ENCODE measurements at places on chromosomes 1 and 21.
A peak's percentile ranks its signal among the peaks of the same experiment; 100 is the strongest.

DNA sequence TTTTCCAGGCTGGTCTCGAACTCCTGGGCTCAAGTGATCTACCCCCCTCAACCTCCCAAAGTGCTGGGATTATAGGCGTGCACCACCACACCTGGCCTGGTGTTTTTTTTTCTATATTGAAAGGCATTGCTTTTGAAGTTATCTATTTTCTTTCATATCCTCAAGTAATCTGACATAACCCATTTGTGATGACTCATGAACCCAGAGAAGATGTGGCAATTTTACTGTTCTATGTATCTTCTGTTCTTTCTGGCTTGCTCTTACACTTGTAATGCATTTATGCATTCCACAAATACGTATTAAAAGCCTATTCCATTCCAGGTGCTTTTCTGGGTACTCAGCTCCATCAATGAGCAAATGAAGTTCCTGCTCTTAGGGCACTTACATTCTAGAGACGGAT is 29.9 kb upstream of the ERRFI1 start:
- DNase-seq = no peak

- DNase-seq = no peak
Measured at GRCh38 chr1:190904091-190904695, 426.5 kb upstream of the BRINP3 start.

DNA sequence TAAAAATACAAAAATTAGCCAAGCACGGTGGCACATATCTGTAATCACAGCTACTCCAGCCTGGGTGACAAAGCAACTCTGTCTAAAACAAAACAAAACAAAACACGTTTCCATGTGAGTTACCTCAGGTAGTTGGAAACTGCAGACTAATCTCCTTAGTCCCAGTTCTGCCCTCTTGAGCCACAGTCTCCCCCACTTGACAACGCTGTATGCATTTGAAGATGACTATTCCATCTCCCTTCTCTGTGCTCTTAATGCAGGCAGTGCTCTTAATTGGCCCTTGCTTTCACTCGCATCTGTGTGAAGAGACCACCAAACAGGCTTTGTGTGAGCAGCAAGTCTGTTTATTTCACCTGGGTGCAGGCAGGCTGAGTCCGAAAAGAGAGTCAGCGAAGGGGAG is 19.6 kb upstream of the DHCR24 start:
- no peak for DNase-seq

- no peak for DNase-seq
Measured at GRCh38 chr1:21313203-21313885, 23.1 kb upstream of the ECE1 start.

DNA sequence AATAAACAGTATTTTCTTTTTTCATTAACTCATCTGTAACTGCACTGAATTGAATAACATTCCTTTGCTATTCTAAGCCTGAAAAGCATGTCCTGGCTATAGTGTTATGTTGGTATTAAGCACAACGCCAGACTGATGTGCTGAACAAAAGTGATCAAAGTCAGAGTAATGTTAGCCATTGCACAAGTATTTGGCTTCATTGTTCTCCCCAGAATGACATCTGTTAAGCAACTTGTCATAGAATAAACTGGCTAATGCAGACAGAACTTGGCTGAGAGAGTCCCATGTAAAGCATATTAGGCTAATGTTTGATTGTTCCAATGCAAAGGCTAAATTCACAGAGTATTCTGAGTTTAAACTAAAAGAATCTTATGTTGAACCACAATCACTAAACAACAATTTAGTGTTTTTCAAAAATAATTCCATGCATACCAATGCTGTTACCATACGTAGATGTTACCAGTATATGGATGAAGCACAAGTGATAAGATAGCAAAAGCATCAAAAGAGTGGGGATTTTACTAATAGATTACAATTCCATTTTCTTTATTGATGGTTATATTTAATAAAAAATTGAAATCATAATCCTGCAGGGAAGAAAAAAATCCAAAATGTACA is 235.3 kb upstream of the DMRTA2 start:
- DNase-seq = no peak

- DNase-seq = no peak
Measured at GRCh38 chr1:167065471-167065870, 24.7 kb downstream of the GPA33 start.

DNA sequence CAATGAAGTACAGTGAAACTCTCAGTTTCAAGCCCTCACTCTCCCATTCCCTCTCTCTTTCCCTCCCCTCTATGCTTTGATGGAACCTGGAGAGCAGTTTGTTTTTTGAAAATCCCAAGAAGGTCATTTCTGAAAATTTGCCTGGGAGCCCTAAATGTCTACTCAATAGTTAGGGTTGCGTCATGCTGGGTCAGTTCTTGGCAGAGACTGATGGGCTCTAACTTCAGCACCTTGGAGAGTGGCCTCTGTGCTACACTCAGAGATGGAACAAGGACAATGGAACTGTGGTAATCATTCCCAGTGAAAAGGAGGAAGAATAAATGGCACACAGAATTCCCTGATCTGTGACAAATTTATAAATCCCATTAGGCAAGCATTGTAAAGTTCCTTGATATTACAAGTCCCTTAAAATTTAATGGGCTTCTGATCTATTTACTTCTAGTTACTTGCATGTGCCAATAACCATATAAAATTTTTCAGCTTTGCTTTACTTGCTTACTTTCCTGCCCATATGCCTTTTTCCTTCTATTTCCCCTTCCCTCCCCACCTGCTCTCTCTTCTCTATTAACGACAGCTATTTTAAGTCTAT is 182.9 kb upstream of the KCND3 start:
- no peak for DNase-seq

- no peak for DNase-seq
Measured at GRCh38 chr1:55339681-55340080, 124.5 kb upstream of the USP24 start.

- no peak for DNase-seq
Measured at GRCh38 chr1:18645747-18646090, 15.1 kb downstream of the PAX7 start.

DNA sequence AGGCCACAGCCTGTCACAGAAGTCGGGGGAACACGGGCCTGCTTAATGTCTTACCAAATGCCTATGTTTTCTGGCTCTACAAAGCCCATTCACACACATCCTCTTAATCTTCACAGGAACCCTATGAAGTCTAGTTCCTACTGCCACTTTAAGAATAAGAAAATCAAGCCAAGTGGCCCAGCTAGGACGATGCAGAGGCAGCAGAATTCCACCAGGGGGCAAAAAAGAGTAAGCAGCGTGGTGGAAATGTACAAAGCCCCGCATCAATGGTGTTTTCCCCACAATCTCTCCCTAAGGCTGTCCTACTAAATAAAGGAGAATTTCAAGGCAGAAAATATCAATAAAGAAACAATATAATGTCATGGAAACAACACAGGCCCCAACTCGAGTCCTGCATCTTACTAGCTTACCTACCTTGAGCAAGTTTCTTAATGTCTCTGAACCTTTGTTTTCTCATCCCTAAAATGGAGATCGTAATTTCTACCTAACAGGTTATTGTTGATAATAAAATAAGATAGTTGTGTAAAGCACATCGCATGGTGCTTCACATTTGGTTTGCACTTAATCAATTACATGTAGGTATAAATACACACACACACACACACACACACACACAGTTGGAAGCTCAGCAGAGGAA is 21.4 kb downstream of the SEC16B start:
- peak; percentile 13 for DNase-seq

- DNase-seq = no peak
Measured at GRCh38 chr1:159318784-159319551, 16.8 kb downstream of the FCER1A start.

- no peak for DNase-seq
Measured at GRCh38 chr1:71828431-71829012, 453.8 kb downstream of the NEGR1 start.

DNA sequence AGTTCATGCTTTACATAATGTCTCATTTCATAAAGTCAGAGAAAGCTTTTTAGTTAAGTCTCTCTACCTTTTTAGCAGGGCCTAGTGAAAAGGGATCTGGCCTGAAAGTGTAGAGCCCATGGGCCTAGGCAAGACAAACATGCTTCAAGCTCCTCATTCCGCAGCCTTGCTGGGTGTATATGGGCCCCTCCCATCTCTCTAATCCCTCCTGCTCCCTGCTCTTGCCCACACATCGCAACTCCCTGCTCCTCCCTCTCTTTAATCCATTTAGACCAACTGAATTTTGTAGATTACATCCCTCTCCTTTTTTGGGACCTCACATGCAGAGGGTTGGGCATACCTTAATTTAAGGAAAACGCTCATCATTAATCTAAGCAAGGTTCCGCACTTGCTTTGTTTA is 42.3 kb upstream of the CCDC190 start:
- no peak for DNase-seq

DNA sequence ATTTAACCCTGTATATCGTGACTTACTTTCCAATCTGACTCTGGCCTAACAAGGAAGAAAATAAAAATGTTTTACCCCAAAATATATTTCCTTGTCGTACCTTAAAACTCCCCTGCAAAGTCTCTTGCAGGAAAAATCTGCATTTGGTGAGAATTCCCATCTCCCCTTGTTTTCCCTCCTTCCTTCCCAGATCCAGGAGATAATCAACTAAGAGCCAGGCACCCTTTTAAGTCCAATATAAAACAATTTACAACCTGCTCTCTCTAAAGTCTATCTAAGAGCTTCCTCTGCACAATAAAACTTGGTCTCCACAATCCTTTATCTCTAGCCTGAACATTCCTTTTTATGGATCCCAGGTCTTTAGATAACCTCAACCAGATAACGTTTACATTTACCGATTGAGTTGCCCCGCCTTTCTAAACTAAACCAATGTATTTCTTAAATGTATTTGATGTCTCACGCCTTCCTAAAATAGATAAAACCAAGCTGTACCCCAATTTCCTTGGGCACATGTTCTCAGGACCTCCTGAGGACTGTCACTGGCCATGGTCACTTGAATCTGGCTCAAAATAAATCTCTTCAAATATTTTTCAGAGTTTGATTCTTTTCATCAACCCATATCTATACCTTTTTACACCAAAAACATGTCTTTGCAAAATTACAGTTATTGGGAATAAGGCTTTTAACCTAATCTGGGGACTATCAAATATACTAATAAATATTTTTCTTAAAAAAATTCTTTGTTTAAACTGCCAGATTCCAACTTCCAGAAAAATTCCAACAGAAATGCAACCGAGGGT is 993 bp downstream of the DDX59 start:
- no peak for DNase-seq

GRCh38 chr1:22615886-22616285 is 20.5 kb upstream of the C1QA start:
- DNase-seq = no peak

- DNase-seq = no peak
Measured at GRCh38 chr1:113125517-113125916, 52.5 kb downstream of the LRIG2 start.

DNA sequence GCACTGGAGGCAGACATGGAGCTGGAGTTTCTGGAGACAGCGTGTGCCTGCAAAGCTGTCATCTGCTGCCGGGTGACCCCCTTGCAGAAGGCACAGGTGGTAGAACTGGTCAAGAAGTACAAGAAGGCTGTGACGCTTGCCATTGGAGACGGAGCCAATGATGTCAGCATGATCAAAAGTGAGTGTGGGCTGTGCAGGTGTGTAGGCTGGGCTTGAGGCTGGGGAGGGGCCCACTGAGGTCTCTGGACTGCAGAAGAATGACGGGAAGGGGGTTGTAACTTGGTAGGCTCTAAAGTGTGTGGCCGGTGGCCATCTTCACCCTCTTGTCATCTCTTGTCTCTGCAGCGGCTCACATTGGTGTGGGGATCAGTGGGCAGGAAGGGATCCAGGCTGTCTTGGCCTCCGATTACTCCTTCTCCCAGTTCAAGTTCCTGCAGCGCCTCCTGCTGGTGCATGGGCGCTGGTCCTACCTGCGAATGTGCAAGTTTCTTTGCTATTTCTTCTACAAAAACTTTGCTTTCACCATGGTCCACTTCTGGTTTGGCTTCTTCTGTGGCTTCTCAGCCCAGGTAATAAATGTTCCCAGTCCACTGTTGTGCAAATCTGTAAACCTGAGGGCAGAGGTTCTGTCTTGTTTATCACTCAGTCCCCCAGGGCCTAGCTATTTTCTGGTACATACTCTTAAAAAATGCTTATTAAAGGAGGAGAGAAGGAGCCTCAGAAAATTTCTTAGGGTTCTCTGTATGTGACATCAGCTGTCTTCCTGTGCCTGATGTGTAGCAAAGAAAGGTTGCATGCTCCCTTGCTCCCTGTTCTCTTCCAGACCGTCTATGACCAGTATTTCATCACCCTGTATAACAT is 19.9 kb downstream of the ATP8B2 start:
- peak; percentile 65 for DNase-seq

DNA sequence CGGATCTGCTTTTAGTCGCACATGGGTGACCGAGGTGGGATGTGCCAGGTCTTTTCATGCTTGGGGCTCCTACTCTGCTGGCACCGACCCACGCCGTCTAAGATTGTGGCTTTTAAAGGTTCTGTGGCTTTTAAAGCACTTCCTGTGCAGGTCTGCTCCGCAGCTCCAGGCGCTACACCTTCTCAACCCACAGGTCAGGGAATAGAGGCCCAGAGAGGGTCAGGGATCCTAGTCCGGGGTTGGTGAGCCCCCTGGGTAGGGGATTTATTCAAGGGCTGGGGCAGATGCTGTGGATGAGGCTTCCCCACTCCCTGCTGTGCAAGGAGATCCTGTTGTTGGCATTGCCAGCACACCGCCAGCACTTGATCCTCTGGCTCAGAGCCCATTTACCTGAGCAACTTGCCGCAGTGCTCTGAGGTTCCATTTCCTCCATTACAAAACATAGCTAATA is 212.8 kb upstream of the RAB4A start:
- no peak for DNase-seq

DNA sequence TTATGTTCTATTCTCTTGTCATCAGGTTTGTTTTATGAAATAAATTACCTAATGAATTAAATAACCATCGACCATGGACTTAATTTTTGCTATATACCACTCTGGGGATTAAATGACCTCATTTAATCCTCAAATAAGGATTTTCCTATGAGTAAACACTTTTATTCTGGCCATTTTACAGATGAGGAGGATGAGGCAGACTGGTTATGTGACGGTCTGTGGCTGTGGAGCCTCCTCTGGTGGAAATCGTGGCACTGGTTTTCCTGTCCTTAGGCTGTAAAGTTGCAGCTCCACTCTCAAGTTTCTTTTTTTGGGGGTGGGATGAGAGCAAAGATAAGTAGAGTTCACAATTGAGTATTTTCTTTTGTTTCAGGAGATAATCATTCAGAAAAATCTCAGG is 105.2 kb downstream of the XCL2 start:
- no peak for DNase-seq

- no peak for DNase-seq
Measured at GRCh38 chr1:17958704-17959103, 148.9 kb upstream of the IGSF21 start.

DNA sequence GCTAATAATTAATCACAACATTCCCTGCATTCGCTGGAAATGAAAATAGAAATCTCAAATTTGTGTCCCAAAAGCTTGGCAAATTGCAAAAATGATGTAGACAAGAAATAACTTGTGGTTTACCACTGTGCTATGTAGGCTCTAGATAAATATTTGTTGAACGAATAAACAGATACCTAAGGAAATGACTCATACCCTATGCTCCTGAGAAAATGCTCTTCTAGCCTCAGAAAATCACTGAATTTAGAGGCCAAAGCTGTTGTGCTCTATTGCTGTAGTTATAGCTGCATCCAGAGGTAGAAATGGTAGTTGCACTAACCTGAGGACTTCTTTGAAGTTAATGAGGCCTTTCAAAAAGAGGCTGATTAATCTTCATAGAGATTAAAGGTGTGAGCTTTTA is 142.0 kb upstream of the ZNHIT6 start:
- DNase-seq = no peak
